ENCODE measurements at places on chromosomes 4 and X.
A peak's percentile ranks its signal among the peaks of the same experiment; 100 is the strongest.

DNA sequence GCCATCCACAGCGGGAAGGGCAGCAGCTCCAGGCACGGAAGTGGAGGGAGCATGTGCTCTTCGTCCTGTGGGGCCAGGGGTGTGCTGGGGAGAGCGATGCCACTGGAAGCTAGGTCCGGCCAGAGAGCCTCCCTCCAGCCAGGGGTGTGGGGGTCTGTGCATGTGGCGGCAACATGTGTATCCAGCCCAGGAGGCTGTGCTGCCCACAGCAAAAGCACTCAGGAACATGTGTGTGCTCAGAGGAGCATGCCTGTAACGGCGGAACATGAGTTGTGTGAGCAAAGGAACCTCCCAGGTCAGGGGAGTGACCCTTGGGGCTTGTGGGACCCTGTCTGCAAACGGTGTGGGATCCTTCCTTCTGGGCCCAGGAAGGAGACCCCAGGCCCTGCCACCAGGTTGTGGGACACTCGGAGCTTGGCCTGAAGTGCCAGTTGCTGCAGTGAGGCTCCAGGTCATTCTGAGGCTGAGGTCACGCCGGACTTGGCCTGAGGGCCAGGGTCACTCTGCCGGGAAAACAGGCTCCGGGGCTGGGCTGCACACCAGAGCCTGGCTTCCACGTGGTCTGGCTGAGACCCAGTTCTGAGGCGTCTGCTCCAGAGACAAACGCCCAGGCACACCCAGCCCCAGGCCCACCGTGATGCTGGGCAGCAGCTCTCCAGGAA, 37.2 kb downstream of the CPLX1 start:
- DNase-seq = no peak

DNA sequence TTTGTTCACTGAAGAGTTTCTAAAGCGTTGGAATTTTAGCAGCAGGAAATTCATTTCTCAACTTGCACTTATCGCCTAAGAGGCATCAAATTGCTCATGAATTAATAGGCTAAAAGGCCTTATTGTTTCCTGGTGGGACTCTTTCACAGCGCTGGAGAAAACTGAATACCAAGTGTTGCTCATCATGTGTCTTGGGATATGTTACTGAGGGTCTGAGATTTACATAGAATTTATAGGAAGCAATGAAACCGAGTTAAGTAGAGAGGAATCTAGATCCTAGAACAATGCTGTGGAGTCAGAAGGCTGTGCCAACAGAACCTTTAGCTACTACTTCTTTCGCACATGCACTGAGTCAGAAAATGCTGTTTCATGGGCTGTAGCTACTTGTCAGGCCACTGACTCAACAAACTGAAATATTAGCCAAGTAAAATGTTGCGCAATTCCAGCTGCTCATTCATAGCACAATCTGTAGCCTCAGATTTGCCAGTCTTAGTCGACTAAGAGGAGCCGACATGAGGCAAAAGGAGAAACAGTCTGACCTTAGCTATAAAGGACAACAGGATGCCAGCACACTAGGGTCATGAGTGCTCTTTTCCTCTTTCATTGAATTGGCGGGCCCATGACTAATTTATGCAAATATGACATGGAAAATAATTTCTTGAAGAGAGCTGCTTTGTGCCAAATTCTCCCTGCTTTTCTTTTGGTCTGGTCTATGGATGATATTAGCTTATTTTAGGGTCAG, 35.9 kb upstream of the CXCL8 start:
- DNase-seq = no peak

GRCh38 chr4:120960656-120961267, 38.2 kb upstream of the PRDM5 start:
- no peak for DNase-seq

DNA sequence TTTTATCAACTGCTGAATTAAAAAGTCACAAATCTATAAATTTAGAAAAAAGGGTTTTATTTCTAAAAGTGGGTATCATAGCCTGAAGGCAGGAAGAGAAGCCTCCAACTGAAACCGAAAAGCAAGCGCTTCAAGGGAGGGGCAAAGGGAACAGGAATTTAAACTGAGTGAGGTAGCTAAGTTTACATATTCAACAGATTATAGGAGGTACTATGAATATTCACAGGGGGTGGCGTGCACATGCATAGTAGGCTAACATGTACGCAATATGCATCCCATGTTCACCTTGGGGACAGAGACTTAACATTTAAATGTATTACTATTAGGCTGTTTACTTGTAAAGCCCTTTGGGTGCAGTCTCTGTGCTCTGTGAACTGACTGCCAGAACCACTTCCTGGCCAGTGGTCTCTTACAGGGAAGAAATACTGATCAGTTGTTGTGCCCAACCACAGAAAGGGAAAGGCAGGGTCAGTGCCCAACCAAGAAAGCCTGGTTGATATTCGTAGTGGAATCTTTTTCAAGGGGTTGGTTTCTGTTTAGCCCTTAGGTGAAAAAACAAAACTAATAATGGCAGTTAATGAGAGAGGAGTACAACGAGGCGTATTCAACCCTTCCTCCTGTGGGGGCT, 168.7 kb upstream of the GALNTL6 start:
- no peak for DNase-seq

- peak; percentile 19 for DNase-seq
These were observed 548 bp downstream of the TLR1 start for GRCh38 chr4:38803833-38804653.

DNA sequence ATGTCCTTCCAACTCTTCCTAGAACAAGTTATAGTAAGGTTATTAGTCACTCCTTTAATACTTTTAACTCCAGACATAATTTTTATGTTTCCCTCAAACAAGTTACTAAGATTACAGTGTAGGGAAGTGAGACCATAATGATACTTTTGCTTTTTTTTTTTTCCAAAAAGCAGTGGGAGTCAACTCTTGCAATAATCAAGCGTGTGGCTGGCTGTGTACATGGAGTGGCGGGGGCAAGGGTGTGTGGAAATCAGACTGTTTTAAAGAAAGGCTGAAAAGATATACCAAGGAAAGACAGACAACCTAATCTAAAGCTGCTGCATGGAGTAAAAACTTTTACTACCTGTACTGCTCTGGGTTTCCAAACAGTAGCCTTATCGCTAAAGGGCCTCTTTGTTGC, 4.1 kb downstream of the NOA1 start:
- no peak for DNase-seq

DNA sequence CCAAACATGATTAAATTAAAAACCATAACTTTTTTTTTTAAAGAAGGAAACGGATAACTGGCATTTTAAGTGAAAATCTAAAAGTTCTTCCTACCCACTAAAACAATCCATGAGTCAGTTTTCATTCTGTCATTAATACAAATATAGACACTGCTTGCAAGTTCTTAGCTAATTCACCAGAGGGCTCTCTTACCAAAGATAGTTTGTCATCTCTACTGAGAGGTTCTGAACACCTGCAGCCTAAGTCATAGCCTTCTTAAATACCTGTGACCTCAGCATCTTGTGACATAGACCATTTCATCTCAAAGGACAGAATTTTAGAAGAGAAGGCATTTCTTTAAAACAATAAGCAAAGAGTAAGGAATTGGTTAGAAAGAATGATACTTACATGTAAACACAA, 65.3 kb upstream of the FAM120C start:
- DNase-seq = peak; percentile 0

- no peak for DNase-seq
These were observed 225.5 kb downstream of the PALLD start for GRCh38 chr4:168722391-168722790.

- DNase-seq = no peak
These were observed 57.0 kb downstream of the XAGE2 start for GRCh38 chrX:52425775-52426174.

- no peak for DNase-seq
These were observed 34.4 kb upstream of the ACSL1 start for GRCh38 chr4:184860018-184860779.

- DNase-seq = no peak
These were observed 120.8 kb downstream of the RASL11B start for GRCh38 chr4:52982946-52983340.

DNA sequence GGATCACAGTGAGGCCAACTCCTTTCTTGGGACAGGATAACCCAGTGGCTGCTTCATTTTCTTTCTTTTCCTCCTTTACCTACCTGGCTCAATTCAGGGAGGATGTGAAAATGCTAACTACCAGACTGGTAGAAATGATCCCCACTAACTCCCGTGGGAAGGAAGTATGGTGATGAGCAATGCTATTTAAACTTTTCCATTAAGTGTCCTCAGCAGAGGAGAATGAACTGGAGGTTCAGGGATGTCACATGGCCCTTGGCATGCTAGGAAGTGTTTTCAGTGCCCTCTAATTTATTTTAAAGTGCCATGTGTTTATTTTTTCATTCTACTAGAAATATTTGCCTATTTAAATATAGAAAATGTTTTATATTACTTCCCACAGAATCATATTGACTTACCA, 363.9 kb downstream of the PPP3CA start:
- DNase-seq = no peak

- DNase-seq = no peak
These were observed 16.0 kb downstream of the ARSD start for GRCh38 chrX:2913118-2913517.

- no peak for DNase-seq
These were observed 297.1 kb downstream of the PPP3CA start for GRCh38 chr4:101050088-101050836.

GRCh38 chrX:151396042-151396824, 773 bp upstream of the VMA21 start:
- DNase-seq = peak; percentile 48

DNA sequence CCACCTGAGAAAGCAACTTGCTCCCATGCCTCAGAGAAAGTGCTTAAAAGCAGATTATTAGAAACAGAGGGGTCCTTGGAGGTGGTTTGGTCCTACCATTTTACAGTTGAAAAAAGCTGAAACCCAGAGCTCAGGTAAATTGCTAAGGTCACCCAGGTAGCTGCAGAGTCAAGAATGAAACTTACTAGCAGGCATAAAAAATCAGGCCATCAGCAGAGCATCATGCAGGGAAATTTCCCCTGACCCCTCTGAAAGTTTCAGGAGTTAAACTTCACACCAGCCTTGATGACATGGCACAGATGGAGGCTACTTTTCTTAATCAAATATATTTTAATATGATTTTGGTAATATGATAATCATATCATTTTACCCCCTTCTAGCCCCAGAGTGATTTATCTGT, 70.3 kb downstream of the IRF2 start:
- DNase-seq = no peak

GRCh38 chr4:20288846-20289512, 37.3 kb downstream of the SLIT2 start:
- no peak for DNase-seq

DNA sequence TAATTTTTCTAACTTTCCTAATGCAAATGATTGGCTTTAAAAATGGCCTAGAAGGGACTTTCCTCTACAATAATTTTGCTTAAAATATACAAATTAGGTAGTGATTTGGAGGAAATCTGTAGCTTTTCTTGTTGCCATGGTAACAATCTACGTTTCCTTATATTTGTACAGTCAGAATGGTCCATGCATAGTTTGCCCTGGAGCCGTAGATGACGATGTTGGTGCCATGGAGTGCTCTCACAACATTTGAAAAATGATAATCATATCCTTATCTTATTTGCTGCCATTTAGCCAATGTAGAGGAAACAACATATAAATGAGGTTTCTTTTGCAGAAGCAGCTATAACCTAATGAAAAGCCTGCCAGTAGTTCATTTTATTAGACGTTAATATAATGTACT, 89.0 kb upstream of the NMU start:
- no peak for DNase-seq

DNA sequence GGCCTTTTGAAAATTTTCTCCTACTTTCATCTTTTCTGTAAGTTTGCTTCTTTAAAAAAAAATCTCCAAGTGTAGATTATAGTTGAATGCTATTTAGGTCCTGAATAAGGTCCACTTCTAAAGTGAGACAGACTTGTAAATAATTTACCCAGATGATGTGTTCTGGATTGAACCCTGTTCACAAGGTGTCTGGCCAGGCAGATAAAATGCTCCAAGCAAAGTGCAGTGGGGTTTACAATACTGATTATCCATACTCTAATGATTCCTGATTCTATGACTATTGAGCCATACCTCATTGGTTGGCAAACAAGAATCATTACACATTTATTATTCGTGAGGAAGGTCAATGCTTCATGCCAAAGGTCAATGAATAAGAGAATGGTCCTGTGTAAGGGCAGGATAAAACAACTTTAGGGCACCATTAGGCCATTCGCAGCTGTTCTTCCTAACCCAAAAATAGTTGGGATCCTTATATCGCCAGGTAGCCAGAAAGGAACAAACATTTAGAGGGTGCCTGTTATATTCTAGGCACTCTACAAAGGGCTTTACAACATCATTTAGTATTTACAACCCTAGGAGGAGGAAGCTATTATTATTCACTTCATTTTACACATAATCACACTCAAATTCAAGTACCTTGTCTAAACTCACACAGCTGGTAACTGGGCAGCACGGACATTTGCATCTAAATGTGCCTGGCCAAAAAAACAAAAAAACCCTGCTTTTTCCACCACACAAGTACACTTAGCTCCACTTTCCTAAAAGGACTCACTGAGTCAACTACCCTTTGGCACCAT, 18.6 kb upstream of the SAT1 start:
- DNase-seq = no peak

GRCh38 chrX:134373736-134374135, 86.2 kb upstream of the HPRT1 start:
- DNase-seq = no peak

DNA sequence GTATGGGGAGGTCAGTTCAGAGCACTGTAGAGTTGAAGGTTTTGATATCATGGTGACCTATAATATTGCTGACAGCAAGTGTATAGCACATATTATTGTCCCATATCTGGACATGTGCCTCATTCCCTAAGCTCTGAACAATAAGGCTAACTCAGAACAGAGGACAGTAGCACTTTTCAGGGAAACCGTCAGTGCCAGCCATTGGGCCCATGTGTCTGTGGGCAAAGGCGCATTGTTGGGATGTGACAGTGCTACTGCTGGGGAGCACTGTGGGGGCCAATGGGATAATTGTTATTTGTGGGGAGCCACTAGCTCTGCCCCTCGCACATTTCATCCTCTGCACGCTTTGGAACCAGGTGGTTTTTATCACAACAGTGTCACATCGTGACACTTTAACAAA, 136.2 kb downstream of the ELOVL6 start:
- DNase-seq = no peak

DNA sequence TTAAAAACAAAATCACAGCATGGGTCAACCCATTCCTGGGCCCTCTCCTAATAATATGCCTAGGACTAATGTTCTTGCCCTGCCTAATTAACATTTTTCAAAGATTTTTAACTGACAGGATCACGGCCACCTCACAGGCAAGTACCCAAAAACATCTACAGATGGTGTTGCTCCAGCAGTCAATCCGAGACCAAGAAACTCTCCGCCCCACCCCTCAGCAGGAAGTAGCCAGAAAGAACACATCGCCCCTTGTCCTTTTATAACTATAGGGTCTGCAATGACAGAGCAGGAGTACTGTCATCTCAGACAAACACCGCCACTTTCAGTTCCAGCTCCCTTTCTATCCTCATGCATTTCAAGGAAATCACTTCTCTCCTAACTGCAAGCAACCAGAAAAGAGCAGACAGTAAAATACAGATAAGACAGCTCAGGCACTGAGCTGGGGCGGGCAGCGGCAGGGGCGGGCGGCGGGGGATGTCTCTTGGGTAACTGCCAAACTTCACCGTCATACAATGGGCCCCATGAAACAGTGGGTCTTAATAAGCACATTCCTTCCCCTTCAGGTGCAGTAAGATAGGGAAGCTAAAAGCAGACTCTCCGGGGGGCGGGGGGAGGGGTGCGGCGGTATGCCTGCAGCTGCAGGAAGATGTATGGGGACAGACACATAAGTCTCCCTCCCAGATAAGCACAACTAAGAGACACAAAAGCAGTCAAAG, 67.4 kb downstream of the ZNF182 start:
- no peak for DNase-seq

GRCh38 chr4:3031357-3032082, 42.8 kb downstream of the HTT-AS start:
- DNase-seq = no peak

GRCh38 chrX:153726286-153727122, 1.8 kb downstream of the ABCD1 start:
- peak; percentile 45 for DNase-seq
